ENCODE measurements at places on chromosomes 2 and 18.

DNA sequence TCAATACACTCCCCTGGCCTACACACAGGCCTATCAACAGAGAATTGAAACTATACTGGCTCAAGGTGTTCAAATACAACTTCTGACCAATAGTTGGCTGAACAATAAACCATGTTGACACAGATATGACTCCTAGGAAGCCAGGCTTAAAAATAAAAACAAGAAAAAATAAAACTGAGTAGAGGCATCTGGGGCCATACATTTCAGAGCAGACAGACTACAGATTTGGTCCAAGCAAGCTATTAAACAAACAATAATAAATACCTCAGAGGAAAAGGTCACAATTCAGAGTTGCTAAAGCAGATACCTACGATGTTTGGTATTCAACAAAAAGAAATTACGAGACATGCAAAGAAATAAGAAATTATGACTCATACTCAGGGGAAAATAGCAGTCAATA, 132.8 kb upstream of the ACVR2A start:
- no peak for DNase-seq

GRCh38 chr18:8376113-8376512, 233.1 kb upstream of the RAB12 start:
- no peak for DNase-seq

DNA sequence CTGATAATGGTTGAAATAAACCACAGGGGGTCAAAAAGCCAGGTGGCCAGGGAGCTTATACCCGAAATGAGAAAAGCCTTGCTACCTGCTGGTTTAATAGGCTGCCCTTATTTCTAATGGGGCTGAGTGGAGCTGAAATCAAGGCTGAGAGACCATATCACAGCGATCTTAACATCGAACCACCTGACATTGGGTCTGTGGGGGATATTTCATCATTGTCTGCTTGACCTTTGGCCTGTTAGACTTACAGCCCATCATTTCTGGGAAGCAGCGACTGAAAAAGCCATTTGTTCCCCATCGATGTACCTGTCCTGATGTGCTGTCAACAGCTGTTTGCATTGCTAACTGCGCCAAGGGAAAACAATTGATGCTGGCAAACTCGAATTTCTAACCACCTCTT, 199.7 kb upstream of the SLC14A2 start:
- no peak for DNase-seq

DNA sequence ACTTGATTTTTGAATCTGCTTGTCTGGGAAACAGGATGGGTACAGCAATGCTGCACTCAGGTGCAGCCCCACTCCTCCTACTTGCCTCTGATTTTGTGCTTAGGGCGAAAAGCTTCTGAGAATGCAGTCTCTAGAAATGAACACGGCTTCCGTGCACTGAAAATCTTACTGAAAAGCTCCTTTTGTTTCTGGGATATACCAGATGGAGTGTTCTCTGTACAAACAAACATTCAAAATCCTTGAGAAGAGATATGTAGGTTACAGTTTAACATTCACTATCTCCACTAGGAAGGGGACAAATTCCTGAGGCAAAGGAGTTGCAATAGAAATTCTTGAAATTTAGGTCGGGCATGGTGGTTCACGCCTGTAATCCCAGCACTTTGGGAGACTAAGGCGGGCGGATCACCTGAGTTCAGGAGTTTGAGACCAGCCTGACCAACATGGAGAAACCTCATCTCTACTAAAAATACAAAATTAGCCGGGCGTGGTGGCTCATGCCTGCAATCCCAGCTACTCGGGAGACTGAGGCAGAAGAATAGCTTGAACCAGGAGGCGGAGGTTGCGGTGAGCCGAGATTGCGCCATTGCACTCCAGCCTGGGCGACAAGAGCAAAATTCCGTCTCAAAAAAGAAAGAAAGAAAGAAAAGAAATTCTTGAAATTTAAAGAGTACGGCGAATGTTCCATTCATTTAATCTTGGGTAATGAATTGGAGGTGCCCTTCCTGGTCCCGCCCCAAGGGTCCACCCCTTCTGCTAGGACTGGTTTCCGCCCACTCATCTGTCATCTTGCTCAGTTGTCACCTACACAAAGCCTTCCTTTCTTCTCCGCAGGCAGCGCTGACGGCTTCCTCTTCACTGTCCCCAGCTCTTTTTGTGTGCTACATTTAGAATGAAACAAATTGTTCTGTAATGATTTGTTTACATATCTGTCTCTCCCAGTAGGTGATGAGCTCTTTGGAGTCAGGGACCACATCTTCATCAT, 92.4 kb downstream of the SOCS6 start:
- no peak for DNase-seq

GRCh38 chr2:1979569-1979968, 235.3 kb upstream of the PXDN start:
- DNase-seq = no peak

GRCh38 chr18:2636126-2636631, 19.3 kb upstream of the SMCHD1 start:
- DNase-seq = no peak

- no peak for DNase-seq
These were observed 13.9 kb downstream of the SCG2 start for GRCh38 chr2:223588251-223588650.

DNA sequence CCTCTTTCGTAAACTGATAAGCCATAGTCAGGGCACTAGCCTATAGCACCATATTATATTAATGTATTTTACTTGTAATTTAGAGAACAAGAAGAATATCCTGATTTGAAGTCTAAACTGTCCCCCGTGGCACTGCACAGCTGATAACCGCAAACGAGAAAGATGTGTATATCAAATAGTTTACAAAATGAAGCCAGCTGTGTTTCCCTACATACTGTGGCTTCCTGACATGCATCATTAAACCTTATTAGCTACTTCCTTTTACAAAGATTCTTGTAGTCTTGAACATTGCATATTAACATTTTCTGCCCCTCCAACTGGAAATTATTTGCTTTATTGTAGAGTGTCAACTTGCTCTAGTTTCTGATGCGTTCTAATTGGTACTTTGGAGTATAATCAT, 153.5 kb upstream of the NFATC1 start:
- DNase-seq = no peak

GRCh38 chr2:96591494-96591893, 46.6 kb downstream of the KANSL3 start:
- no peak for DNase-seq

GRCh38 chr2:634636-635388, 42.4 kb downstream of the TMEM18 start:
- no peak for DNase-seq

DNA sequence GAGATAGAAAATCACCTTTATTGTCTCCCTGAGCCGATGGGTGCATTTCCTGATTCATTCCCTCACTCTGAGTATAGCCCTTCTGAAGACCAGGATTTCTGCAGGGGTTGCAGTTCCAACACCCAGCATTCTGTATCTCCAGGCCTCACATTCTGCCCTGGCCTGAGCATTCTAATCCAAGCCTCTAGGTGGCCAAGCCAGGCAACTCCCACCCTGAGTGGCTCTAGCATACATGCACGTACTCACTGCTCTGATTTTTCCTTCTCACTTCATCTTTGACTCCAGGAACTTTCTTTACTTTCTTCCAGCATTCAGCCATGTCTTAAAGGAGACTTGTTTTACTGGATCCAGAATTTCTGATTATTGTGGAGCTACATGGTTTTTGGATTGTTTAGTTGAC, 100.7 kb upstream of the STK39 start:
- DNase-seq = no peak

GRCh38 chr2:17589406-17590035, 49.0 kb downstream of the VSNL1 start:
- DNase-seq = no peak

DNA sequence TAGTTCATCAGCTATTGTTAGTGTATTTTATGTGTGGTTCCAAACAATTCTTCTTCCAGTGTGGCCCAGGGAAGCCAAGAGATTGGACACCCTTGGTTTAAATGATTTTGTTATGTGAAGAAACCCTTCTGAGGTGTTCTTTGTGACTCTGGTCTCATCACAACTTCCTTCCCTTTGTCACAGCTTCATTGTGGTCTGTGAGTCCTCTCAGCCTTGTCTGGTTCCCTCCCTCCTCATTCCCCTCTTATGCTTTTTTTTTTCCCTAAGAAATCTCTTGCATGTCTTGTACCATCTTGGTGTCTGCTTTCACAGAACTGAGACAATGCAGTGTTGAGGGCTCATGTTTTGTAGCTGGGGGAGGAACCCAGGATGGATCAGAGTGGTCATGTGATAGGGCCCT, 118.9 kb downstream of the TMEM182 start:
- DNase-seq = no peak

DNA sequence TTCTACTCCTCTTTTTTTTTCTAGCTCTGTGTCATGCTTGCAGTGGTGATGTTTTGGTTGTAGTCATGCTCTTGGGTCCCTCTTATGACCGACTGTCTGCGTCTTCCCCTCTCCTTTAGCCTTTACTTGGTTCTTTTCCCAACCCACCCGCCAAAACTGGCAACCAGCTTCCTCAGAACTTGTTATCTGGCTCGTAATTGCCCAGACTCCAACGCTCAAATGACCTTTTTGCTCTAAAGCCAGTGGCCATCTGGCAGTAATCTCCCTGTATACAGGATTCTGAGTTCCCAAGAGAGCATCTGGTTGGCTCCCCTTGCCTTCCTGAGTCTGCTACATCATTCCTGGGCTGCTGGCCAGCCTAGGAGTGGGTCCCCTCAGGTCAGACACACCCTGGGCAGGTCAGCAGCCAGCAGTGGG, 147.2 kb downstream of the MGAT5 start:
- DNase-seq = no peak

- no peak for DNase-seq
These were observed 128.5 kb downstream of the QPCT start for GRCh38 chr2:37472959-37473358.

DNA sequence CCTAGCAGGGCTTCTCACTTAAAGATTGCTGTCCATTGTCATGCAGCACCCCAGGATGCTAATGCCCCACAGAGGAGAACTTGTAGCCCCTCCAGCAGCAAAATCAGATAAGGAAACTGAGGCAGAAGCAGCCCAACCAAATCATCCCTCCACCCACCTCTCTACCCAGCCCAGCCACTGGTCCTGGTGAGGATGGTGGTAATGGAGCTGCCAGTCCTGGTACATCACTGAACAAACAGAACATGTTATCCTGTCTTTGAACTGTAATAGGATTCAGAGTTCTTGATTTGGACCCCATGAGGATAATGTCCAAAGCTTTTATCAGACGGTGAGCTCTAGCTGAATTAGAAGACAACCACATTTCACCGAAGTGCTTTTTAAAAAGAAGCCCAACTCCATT, 113.2 kb downstream of the MRO start:
- DNase-seq = no peak

DNA sequence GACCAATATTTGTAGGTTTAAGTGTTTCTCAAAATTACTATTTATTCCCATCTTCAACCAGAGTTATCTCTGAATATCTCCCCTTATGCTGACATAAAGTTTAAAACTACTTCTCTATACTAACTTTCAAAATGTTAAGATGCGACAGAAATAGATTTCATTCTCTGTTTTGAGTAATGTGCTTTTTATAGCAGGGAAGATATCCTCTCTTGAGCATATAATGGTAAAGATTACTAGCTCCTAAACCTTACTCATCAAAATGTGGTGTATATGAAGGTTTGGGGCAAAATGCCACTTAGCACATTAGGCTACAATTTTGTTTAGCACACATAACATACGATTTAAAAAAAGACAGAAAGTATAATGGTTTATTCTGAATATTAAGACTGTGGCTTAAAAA, 54.4 kb downstream of the CWC22 start:
- no peak for DNase-seq

DNA sequence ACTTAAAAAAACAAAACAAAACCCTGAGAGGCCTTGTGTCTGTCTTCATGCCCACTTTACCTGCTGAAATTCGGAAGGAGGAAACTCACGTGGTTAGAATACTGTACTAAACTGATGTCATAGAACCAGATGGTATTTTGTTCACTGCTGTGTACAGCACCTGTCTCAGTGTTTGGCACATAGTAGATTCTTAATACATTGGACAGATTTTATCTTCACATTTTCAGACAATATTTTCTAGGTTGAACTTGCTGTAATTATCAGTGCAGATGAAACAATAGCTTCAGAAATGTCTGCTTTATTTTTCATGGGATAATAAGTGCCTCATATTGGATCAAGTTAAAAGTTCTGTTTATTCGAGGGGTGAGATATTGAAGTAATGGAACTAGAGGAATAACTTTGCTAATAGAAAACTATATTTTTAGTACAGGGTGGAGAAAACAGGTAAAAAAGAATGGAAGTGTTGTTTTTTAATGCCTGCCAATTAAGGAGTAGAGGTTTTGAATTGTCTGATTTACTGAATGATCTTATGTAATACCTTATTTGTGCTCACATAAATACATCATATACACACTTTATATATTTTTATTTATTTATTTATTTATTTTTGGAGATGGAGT, 23.7 kb downstream of the DDX1 start:
- no peak for DNase-seq

GRCh38 chr2:102251042-102251848, 60.1 kb upstream of the IL1RL1 start:
- DNase-seq = peak; percentile 83

DNA sequence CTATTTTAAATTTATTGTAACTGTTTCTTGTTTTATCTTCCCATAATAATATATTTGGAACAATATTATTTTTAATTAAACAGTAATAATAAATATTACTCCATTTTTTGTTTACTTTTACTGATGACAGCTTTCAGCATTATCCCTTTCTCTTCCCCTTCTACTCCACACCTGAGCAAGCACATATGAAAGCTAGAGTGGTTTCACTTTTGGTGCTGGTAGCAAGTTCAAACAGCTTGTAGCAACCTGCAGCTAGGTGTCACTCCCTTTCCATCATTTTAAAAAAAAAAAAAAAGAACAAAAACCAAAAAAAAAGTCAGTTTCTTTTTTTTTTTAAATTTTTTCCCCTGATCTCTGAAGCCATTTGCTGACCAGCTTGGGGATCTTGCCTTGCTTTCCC, 801.8 kb downstream of the CCDC85A start:
- DNase-seq = no peak

- DNase-seq = no peak
These were observed 27.2 kb downstream of the NBAS start for GRCh38 chr2:15533860-15534480.

- no peak for DNase-seq
These were observed 9.5 kb upstream of the PARD3B start for GRCh38 chr2:204535764-204536163.

GRCh38 chr2:174248998-174249592, 763 bp upstream of the OLA1 start:
- DNase-seq = no peak

DNA sequence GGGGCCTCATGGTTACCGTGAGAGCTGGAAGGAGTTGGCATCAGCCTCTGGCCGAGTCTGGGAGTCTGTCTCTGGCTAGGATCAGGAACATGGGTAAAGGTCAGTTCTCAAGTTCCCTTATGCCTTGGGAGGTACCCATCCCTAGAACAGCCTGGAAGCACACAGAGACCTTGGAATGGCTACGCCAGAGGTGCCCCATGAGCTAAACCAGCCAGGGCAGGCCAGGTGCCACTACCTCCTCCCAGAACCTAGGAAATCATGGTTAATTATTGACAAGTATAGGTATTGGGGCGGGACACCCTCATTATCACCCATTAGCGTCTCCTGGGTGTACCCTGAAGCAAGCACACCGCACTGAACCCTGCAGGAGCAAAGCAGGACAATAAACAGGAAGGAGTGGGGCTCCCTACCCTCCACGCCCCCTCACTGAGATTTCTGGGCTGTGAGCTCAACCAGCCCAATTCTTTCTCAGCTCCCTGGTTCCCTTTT, 3.0 kb upstream of the ASPRV1 start:
- no peak for DNase-seq
